ENCODE measurements at places on chromosomes 12 and 14. TPM values are rescaled to one million over a fixed set of nuclear protein-coding genes. Genes with fewer than 3 reads are reported as not detected.

GRCh38 chr14:102568115-102568614 lies 24.3 kb upstream of the RCOR1 start:
- DNase-seq = peak; percentile 78

GRCh38 chr14:21038441-21039422 lies 3.4 kb upstream of the RNASE7 start:
- no peak for DNase-seq

GRCh38 chr14:68569970-68570409 lies 222.9 kb downstream of the ZFP36L1 start:
- no peak for DNase-seq

Gene TOMM20L
- total RNA-seq = not detected

- no peak for DNase-seq
Observed at GRCh38 chr12:20627001-20627588, 68.0 kb upstream of the SLCO1C1 start.

GRCh38 chr14:83058068-83058467 lies 1524.4 kb upstream of the SEL1L start:
- no peak for DNase-seq

Gene NKX2-8
- total RNA-seq = not detected

Data from activated naive CD4-positive, alpha-beta T cell treated with anti-CD3 and anti-CD28 coated beads for 36 hours (primary cell).